Fibroblast of skin of abdomen (primary cell): ENCODE measurements at places on chromosomes 12 and 14.

DNA sequence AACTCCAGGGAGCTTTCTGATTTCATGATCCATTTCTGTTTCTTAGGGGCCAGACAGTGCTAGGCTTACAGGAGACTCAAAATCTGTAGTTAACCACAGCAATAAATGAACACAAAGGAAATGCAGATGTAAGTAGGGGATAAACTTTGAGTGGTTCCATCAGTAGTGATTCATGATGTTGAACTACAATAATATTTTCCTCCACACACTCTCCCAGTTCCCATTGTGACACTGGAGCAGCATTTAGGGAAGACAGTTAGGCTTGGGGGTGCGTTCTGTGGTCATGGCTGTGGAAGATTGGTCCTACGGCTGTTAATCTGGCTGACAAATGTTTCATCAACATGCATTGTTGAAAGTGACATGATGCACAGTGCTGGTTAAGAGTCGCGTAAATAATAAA lies 66.9 kb downstream of the HMGA2 start:
- peak; percentile 77 for DNase-seq

GRCh38 chr14:87617079-87617478 lies 375.9 kb downstream of the GALC start:
- DNase-seq, result no peak

DNA sequence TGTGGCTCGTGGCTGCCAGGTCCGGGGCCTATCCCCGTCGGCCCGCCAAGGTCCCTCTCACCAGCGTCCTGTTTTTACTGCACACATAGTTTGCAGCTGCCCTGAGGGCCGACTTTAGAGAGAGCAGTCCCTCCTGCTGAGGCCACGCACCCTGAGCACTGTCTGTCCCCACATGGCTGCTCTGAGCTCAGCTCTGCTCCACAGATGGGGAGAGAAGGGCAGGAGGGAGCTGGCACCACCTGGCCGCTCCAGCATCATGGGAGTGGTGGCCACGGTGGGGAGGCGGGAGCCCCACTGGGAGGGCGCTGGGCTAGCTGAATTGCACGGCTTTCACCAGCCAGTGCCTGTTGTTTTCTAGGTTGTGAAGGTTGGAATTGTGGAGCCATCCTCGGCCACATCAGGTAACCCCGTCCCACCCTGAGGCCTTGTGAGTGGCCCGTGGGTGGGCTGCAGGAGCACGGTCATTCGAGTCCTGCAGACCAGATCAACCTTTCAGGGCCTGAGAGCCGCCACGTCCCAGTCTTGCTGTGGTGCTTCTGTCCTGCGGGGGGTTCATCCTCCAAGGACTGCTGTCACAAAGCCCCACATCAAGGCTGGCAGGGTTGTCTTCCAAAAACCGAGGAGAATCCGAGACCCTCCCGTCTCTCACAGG lies 7.4 kb upstream of the TEX22 start:
- no peak for DNase-seq

DNA sequence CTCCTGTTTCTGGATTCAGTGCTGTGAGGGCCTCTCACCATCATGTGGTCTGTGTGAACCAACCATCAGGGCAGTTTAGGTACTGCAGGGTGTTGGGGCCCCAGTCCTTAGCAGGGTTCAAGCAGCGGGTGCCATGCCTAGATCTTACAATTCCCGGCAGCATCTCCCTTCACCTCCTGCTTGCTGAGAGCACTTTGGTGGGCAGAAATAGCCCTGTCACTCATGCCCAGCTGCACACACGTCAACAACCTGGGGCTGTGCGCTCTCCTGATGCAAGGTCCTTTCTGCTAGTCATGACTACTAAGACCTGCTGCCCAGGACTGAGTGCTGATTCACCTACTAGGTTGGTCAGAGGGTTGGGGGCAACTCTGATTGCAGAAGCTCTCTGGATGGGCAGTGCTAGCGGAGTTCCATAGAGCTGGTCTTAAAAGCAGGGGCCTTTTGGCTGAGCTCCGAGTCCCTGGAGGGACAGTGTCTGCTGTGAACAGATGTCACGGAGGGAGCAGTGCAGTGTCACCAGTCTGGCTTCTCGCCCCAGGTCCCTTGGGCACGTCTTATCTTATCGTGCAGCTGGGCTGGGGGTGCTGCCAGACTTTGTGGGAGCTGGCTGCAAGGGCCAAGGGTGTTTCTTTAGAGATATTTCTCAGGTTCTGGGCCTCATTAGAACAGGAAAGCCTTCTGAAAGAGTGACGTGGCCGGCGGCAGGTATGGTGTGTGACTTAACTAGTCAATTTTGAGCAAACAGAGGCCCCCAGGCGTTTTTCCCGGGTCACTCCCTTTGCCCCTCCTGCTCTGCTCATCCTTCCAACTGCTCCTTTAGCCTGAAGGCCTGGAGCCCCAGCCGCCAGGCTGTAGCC lies 71.8 kb downstream of the NINJ2 start:
- no peak for DNase-seq

GRCh38 chr14:101884934-101885576 lies 79.3 kb upstream of the DYNC1H1 start:
- no peak for DNase-seq

- no peak for DNase-seq
Observed at GRCh38 chr14:52422650-52423356, 108.7 kb downstream of the PTGER2 start.

GRCh38 chr14:44507183-44507582 lies at the start of gene FSCB:
Gene FSCB (minus strand): TSS chr14:44507283. CDS start chr14:44506987, 296 bp downstream.
- DNase-seq, result no peak

DNA sequence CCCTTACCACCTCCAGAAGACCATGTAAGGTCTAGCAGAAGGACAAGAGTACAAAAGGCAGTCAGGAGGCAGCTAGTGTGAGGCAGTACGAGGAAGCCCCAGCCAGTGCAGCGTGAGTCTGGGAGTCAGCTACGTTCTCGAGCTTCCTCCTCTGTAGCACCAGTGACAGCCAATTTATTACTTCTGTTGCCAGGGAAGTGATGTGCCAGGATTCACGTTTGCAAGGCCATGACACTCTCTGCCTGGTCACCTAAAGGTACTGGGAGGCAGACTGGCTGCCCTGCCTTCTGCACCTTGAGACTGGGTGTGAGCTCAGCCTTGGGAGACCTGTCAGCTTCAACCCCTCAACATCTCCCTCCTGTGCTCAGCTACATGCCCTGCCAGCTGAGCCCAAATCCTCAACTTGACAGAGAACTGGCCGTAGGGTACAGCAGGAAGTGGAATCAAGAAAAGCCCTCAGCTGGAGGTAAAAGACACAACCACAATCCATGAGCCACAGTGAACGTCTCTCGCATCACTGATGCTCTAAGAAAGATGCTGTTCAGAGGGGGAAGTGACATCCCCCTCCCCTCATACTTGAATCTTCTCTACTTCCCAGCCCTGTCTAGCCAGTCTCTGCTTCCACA lies 182.5 kb upstream of the RGS6 start:
- DNase-seq, result no peak

DNA sequence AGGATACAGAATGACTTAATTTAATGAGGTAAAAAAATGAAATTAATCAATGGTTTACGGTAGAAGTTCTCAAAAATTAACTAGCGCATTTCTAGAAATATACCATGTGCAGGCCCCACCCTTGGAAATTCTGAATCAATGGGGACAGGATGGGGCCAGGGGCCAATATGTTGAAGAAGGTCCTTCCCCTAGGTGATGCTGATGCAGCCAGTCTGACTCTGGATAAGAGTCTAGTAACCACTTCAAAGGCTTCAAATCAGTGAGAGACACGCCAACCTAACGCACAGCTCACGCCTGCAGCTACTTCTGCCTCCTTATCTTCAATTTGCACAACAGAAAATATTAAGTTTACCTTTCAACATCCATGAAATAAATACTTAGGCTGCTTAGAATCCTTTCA lies 14.9 kb downstream of the GIT2 start:
- DNase-seq, result no peak
